ENCODE measurements at places on chromosomes 3 and 15. TPM values are rescaled to one million over a fixed set of nuclear protein-coding genes. Genes with fewer than 3 reads are reported as not detected.

The KNL1 gene
- 0.96 TPM for total RNA-seq

The NANOGP8 gene
- not detected for total RNA-seq

The RHCG gene
- total RNA-seq = 0.22 TPM

The KCNMB3 gene
- total RNA-seq = 0.96 TPM

The GRAMD2A gene
- not detected for total RNA-seq

The A4GNT gene
- not detected for total RNA-seq

The KLHL40 gene
- 0.22 TPM for total RNA-seq

The DAPK2 gene
- 39.0 TPM for total RNA-seq

The FBXO45 gene
- 7.3 TPM for total RNA-seq

The HACD3 gene
- 8.9 TPM for total RNA-seq

The MBNL1 gene
- 172 TPM for total RNA-seq

The AGBL1 gene
- total RNA-seq = not detected

The CFAP100 gene
- total RNA-seq = not detected

The ERC2 gene
- total RNA-seq = 0.99 TPM

The CORO2B gene
- total RNA-seq = 5.0 TPM

The TMEM266 gene
- not detected for total RNA-seq

The TM4SF18 gene
- total RNA-seq = 11.2 TPM

The GPR27 gene
- 7.3 TPM for total RNA-seq

The POLQ gene
- total RNA-seq = 0.38 TPM

The ACTC1 gene
- 13,225 TPM for total RNA-seq

The TJP1 gene
- 108 TPM for total RNA-seq

The TMEM108 gene
- total RNA-seq = 2.4 TPM

The ISG20 gene
- total RNA-seq = 3.1 TPM

The SMCO1 gene
- 73.0 TPM for total RNA-seq

The GOLGA8S gene
- 0.33 TPM for total RNA-seq

The RASL12 gene
- total RNA-seq = 12.9 TPM

The GOLGA8K gene
- 0.80 TPM for total RNA-seq

The CCDC54 gene
- total RNA-seq = not detected

The AP3B2 gene
- total RNA-seq = 0.80 TPM

The TOPBP1 gene
- total RNA-seq = 10.4 TPM

The CCNB2 gene
- 0.55 TPM for total RNA-seq

The ATP13A4 gene
- total RNA-seq = 0.52 TPM

The ZBED2 gene
- not detected for total RNA-seq

The UBAP1L gene
- 1.8 TPM for total RNA-seq

The HIGD2B gene
- not detected for total RNA-seq

The CA12 gene
- 0.25 TPM for total RNA-seq

The ASB14 gene
- total RNA-seq = 23.3 TPM

The NMNAT3 gene
- 10.7 TPM for total RNA-seq
